Left renal pelvis (tissue), 4 donors: ENCODE measurements at places on chromosomes 7 and 10. TPM values are rescaled to one million over a fixed set of nuclear protein-coding genes. Genes with fewer than 3 reads are reported as not detected.

The ANKRD22 gene
- polyA plus RNA-seq = 0.73 TPM

The COL17A1 gene
- polyA plus RNA-seq = 0.59 TPM

The TMEM130 gene
- 6.7 TPM for polyA plus RNA-seq

The ENTPD1 gene
- 23.5 TPM for polyA plus RNA-seq

The ZNF273 gene
- polyA plus RNA-seq = 9.9 TPM

The OR2A5 gene
- polyA plus RNA-seq = not detected

The AKR1C4 gene
- not detected for polyA plus RNA-seq

The UBE2H gene
- polyA plus RNA-seq = 118 TPM

The WNT8B gene
- 0.89 TPM for polyA plus RNA-seq

The FAM25A gene
- polyA plus RNA-seq = not detected

The PAXIP1 gene
- polyA plus RNA-seq = 17.4 TPM

The ZDHHC16 gene
- 40.5 TPM for polyA plus RNA-seq

The NODAL gene
- 0.66 TPM for polyA plus RNA-seq
